NCI-H1417 (cell line): ENCODE measurements at places on chromosomes 3 and 15.

GRCh38 chr3:119497820-119498185, 544 bp upstream of the TIMMDC1 start:
- DNase-seq = no peak

- no peak for DNase-seq
Measured at GRCh38 chr15:52464478-52464877, 64.2 kb downstream of the MYO5A start.

GRCh38 chr3:29601861-29602585, 321.2 kb downstream of the RBMS3 start:
- DNase-seq = no peak

- no peak for DNase-seq
Measured at GRCh38 chr3:55218577-55218976, 268.5 kb downstream of the WNT5A start.

DNA sequence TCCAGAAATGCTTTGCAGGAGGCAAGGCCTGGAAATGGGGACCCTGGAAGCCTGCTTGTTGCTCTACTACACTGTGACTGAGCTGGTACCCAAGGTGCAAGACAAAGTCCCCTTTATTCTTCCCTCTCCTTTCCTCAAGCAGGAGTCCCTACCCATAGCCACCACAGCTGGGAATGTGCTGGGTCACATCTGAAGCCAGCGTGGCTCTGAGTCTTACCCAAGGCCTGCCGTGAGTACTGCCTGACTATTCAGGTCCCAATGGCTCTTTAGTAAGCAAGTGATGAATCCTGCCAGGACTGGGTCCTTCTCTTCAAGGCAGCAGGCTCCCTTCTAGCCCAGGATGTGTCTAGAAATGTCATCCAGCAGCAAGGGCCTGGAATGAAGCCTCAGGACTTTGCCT, 9.6 kb upstream of the RAD51 start:
- no peak for DNase-seq

GRCh38 chr3:150055332-150055731, 84.6 kb upstream of the PFN2 start:
- DNase-seq = peak; percentile 20

- no peak for DNase-seq
Measured at GRCh38 chr15:93312891-93313486, 224.0 kb upstream of the RGMA start.

GRCh38 chr3:79297245-79297960, 470.4 kb downstream of the ROBO1 start:
- peak; percentile 92 for DNase-seq

DNA sequence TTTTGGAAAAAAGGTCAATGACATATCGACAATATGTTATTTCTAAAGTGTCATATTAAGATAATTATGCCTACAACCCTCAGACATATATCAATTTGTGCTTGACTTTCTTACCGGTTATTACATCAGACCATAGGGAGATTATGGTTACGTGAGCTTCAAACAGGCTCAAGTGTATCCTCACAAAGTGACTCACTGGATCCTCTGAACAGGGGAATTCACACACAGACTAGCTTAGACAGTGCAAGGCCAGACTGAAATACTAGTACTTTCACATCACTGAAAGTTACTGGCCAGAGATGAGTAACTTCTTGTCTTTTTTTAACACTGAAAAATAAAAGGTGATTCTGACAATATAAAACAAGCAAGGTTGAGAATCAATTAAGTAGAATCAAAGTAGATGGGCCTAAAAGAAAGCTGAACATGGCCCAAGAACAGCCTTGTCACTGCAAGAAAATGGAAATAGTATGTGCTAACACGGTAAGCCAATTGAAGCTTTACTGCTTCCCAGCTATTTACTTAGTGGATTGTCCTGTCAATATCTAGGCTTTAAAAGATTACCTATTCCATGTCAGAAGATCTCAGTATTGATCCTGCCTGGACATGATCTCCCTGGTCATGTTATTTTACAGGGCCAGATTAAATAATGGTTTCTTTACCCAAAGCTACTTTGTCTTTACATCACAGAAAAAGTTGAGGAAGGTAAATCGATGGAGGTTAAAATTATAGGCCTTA, 848.6 kb downstream of the ROBO1 start:
- DNase-seq = no peak

- DNase-seq = no peak
Measured at GRCh38 chr15:51198701-51199232, 104.1 kb upstream of the TNFAIP8L3 start.

DNA sequence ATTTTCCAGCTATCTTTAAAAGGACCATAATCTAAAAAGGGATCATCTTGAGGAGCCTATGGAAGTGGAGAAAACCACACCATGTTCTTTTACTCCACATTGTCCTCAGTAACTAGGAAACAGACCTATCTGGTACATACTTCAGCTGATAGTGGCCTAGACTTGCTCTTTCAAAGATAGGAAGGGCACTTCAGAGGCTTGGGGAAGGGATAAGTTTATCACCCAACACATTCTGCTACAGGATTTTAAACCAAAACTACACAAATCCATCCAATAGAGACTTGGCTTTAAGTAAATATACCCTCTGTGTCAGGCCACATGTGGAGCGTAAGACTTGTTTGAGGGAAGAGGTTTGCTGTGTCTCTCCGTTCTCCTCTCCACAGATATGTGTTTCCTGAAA, 35.4 kb downstream of the CP start:
- DNase-seq = no peak

GRCh38 chr3:72636969-72637597, 211.2 kb downstream of the SHQ1 start:
- no peak for DNase-seq

DNA sequence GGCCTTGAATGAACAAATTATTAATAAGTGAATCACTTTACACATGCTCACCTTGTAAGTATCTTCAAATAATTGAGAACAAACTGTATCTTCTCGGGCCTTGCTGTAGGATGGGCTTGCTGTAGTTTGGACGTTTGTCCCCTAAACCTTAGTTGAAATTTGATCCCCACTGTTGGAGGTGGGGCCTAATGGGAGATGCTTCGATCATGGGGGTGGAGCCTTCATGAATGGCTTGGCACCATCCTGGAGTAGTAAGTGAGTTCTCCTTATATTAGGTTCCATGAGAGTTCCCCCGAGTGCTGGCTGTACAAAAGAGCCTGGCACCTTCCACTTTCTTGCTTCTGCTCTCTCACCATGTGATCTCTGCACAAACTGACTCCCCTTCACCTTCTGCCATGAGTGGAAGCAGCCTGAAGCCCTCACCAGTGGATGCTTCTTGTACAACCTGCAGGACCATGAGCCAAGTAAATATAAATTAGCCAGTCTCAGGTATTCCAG, 29.3 kb downstream of the PIGB start:
- no peak for DNase-seq
